ENCODE measurements at places on chromosomes 5 and 9.

GRCh38 chr5:127758766-127759283 is 55.6 kb downstream of the CCDC192 start:
- DNase-seq: no peak

DNA sequence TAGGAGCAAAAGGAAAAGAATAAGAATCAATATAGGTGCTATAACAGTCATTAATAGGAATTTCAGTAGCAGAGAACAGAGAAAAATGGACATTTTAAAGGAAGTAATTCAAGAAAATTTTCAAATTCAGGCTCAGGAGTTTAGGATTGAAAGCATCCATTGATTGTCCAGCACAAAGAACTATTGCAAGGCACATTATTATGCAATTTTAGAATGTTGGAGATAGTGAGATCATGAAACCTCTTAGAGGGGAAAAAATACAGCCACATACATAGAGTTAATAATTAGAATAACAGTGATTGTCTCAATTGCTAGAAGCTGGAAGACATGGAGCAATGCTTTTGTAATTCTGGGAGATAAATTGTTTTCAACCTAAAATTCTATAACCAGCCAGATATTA is 31.5 kb downstream of the CNTLN start:
- DNase-seq: no peak

DNA sequence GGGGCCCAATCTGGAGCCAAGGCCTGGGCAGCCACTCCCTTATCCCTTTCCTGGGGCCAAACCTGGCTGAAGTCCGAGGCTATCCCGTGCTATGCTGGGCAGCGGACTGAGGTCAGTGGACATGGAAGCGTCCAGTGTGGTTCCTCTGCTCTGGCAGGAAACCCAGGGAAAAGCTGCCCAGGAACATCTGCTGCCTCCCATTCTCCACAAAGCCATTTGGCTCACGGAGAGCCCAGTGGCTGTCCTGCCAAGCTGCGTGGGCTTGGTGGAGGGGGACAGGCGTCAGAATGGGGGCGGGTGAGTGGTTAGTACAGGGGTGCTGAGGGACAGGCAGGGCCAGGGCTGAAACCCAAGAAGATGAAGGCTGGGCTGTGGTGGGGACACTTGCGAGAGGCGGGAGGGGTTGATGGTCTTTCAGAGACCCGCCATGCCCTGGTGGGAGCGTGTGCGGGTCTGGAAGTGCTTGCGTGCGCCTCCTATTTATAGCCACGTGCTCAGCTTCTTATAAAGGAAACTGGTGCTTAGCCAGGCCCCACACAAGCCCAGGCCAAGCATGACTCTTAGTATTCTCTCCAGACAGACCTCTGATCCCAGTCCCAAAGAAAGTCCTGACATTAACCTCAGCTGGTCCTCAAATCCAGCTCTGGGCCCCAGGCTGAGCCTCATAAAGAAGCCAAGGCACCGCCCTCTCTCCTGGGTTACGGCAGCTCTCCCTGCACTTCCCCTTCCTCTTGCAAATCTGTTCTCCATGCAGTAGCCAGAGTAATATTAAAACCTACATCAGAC is 9.4 kb upstream of the SLC6A7 start:
- DNase-seq: no peak

- DNase-seq: no peak
These were observed 108.7 kb upstream of the IL12B start for GRCh38 chr5:159439002-159439401.

GRCh38 chr9:98101416-98101815 is 17.6 kb downstream of the TRIM14 start:
- DNase-seq: no peak

GRCh38 chr5:181056431-181056830 is 16.4 kb downstream of the BTNL9 start:
- no peak for DNase-seq

GRCh38 chr5:109936996-109937395 is 247.3 kb downstream of the MAN2A1 start:
- no peak for DNase-seq

DNA sequence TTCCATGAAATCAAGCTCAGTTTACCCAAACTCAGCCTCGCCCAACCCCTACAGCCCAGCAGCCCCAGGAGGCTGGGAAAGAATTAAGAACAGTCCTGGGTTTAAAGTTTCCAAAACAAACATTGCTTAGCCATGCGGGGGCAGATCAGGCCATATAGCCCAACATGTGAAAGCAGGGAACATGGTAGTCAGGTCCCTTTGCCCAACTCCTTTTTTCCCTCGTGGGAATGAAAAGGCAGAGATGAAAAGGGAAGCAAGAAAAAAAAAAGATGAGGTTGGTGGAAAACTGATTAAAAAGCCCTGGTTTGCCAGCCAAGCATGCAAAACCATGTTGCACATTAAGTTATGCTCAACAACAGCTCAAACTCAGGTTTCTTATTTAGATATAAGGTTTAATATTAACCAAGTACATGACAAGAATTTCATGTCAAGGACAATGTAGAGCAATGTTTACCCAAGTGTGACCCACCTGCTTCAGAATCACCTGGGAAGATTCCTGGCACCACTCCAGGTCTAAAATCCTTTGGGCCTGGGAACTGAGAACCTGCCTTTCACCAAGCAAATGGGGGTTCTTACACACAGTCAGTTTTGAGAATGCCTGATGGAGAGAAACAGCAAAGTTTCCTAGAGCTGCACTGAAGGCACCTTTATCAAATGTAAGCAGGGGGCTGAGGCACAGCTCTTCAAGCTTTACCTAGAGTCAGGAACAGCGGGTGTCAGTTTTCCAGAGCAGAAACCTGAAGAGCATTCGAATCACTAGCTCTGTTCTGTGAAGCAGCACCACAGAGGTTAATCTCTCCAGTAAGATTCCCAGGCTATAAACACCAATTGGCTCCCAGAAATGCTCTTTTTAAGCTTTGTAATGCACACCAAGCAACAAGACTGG is 1.7 kb downstream of the FREM1 start:
- no peak for DNase-seq

DNA sequence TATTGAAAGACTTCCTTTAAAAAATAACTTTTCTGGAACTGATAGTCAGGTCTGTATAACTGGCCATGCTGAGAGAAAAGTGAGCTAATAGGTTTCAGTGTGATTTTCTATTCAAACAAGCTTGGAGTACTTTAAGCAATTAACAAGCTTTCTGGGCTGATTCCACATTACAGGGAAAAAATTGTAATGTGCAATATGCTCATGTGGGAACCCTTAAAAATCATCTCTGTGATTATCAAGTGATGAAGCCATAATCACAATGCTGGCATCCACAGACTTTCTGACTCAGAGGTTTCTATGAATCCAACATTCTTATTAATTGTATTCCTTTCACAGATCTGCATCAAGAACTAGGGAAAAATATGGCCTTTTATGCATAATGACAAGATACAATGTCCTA is 212.2 kb upstream of the ACO1 start:
- no peak for DNase-seq

GRCh38 chr9:134318941-134319305 is 7.3 kb upstream of the RXRA start:
- DNase-seq: no peak

DNA sequence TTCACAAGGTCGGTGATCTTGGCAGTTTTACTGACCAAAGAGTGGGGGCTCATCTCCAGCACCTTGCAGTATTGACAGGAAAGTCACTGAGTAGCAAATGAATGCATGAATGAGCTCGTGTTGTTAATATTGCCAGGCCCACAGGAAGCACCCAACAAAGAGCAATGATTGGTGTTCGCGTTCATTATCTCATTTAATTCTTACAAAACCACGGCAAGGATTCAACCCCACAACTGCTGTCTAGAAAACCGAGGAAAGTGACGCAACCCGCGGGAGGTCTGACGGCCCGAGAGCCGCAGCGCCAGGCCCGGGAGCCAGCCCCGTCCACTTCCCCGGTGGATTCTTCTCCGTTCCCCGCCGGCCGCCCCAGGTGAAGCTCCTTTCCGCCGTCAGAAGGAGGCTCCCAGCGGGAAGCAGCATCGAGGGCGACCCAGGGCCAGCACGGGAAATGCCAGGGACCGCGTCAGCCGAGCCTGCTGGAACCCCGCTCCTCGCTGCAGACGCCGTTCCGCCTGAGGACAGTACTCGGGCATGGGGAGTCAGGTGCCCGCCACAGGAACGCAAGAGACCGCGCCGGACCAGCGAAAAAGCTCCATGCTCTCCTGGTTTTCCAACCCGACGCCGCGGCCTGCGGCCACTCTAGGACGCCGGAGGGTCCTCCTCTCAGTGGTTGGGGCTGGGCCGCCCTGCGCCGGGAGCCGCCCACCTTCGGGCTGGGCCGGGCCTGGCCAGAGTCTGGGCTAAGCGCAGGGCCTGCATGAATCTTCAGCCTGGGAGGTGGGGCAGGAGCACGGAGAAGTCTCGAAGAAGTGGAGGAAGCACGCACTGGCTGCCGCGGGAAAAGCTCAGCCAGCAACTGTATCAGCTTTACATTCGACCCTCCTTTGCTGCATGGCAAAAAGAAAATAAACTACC is 19.8 kb upstream of the FER start:
- peak; percentile 36 for DNase-seq

DNA sequence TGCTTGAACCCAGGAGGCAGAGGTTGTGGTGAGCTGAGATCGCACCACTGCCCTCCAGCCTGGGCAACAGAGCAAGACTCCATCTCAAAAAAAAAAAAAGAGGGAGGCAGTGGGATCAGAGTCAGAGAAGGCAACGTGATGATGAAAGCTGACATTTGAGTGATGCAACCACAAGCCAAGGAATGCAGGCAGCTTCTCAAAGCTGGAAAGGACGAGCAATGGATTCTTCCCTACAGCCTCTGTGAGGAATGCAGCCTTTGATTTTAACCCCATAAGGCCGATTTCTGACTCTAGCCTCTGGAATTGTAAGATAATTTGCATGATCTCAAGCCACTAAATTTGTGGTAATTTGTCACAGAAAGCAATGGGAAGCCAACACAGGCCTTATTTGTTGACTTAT is 9.8 kb downstream of the TGFBI start:
- no peak for DNase-seq

GRCh38 chr5:1101961-1102713 is 9.7 kb downstream of the SLC12A7 start:
- no peak for DNase-seq

- DNase-seq: no peak
These were observed 3.2 kb downstream of the AGTPBP1 start for GRCh38 chr9:85738509-85738908.

GRCh38 chr5:35698047-35698808 is 80.6 kb downstream of the SPEF2 start:
- no peak for DNase-seq

DNA sequence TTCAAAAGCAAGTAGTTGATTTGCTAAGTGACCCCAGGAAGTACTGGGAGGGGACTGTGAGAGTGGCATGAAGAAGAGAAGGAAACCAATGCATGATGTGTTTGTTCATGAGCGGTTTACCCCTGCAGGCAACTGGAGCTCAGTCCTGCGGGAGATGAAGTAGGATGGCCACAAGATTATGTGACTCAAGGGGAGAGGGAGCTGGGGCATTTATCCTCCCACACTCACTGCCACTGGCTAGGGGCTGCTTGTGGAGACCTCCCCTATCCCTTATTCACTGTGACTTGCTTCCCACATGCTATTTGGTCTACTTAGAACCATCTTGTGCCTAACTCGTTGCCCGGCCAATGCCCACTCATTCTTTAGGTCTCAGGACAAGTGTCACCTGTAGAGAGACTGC is 60.6 kb upstream of the TRIO start:
- DNase-seq: no peak

Data from effector memory CD8-positive, alpha-beta T cell (primary cell).